ENCODE measurements at places on chromosomes 16 and 17.

- no peak for DNase-seq
Measured at GRCh38 chr17:76560877-76561221, 21.0 kb downstream of the PRCD start.

GRCh38 chr16:24729951-24730815 lies 732 bp downstream of the TNRC6A start:
- no peak for DNase-seq

- DNase-seq, result no peak
Measured at GRCh38 chr17:45703348-45703747, 80.8 kb upstream of the CRHR1 start.

DNA sequence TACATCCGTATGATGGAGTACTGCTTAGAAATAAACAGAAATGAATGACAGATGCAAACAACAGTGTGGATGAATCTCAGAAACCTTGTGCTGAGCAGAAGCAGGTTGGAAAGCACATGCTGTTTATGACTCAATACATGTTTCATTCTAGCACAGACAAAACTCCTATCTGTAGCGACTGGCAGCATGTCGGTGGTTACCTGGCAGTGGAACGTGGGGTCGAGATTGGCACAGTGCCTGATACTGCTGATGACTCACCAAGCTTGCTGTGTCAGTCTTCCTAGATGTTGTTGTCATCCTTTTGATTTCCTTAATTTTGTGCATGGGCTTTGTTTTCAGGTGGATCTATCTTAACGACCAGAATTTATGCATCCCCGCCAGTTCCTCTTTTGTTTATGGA lies 62.1 kb downstream of the GAN start:
- DNase-seq, result no peak

- DNase-seq, result no peak
Measured at GRCh38 chr16:11743308-11744074, 834 bp upstream of the TXNDC11 start.

GRCh38 chr16:69346683-69347082 lies 4.9 kb downstream of the TMED6 start:
- DNase-seq, result no peak

GRCh38 chr17:3910420-3911270 lies 5.6 kb downstream of the P2RX1 start:
- DNase-seq, result no peak

GRCh38 chr17:10380631-10381408 lies 8.0 kb upstream of the MYH13 start:
- DNase-seq, result no peak

GRCh38 chr17:7837408-7838088 lies 3.5 kb downstream of the KDM6B start:
- DNase-seq, result peak; percentile 30

DNA sequence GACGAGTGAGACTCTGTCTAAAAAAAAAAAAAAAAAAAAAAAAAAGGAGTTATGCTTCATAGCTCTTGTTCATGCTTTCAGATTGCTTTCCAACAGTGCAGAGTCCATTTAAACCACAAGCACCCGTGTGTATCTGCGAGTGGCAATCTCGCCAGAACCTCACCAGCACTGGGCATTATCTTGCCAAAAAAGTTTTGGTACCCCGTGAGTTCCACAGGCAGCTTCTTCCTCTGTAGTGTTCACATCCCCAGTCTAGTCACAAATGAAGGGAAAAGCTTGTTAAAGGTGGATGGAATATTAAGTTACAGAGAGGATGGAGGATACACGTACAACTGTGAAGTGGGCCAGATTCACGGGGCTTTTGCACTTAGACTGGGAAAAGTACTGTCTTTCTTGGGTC lies 33.5 kb downstream of the WSB1 start:
- no peak for DNase-seq

- DNase-seq, result no peak
Measured at GRCh38 chr17:65055708-65056638, 567 bp downstream of the GNA13 start.

DNA sequence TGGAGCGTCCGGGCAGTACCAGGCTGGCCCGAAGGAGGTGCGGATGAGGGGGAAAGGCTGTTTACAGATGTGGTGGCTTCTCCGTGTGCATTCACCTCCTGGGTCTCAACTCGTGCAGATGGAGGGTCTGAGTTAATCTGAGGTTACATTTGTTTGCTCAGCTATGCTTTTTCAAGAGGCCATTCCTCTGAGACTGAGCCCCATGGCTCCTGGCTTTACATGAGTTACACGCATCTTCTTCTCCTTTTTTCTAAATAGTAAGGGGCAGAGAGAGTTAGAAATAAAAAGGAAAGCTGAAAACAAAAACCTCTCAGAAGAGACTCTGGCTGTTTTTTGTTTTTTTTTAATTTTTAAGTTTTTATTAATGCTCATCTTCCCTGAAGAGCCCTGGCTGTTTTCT lies 29.0 kb downstream of the IRF8 start:
- DNase-seq, result no peak

- no peak for DNase-seq
Measured at GRCh38 chr16:75589306-75589705, 23.1 kb downstream of the GABARAPL2 start.

DNA sequence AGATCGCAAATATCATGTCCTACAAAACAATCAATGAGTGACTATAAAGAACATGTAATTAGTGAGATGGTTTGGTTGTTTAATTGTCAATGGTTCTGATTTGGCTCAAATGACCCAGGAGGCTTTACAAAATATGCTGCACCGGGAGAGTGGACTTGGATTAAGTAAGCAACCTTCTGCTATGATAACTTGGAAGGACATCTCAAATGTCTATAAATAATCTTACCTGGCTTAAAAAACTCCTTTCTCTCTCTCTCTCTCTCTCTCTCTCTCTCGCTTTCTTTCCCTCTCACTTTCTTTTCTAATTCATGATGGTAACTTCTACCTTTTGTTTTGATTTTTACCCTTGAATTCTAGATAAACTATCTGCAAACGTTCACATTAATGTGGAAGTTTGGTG lies 14.2 kb downstream of the KCNJ2 start:
- DNase-seq, result no peak

GRCh38 chr17:181245-182049 lies at the start of gene DOC2B:
Gene DOC2B (minus strand): TSS chr17:181650. CDS start chr17:181479, 171 bp downstream.
- DNase-seq, result no peak
